ENCODE measurements at places on chromosomes 5 and 9.
A peak's percentile ranks its signal among the peaks of the same experiment; 100 is the strongest.

DNA sequence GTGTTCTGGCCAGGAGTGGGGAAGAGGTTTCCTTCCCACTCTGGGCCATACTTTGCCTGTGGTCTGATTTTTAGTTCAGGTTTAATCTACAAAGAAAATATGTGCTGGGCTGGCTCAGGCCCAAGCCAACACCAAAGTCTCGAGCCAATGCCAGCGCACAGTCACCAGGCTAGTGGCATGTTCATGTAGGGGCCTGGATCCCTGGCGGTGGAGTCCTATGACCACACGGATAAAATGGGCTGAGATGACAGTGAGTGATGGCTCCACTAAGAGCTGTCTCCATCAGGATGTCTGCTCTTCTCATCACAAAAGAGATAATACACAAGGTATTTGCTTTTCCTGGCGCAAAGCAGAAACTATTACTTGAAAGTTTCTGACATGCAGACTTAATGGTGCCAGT, 92.9 kb upstream of the PTPN3 start:
- DNase-seq, result no peak

- DNase-seq, result no peak
Observed at GRCh38 chr5:76294573-76294972, 108.5 kb upstream of the IQGAP2 start.

GRCh38 chr5:89972901-89973300, 436.7 kb downstream of the CETN3 start:
- DNase-seq, result no peak

GRCh38 chr5:124457901-124458300, 288.5 kb downstream of the ZNF608 start:
- DNase-seq, result no peak

DNA sequence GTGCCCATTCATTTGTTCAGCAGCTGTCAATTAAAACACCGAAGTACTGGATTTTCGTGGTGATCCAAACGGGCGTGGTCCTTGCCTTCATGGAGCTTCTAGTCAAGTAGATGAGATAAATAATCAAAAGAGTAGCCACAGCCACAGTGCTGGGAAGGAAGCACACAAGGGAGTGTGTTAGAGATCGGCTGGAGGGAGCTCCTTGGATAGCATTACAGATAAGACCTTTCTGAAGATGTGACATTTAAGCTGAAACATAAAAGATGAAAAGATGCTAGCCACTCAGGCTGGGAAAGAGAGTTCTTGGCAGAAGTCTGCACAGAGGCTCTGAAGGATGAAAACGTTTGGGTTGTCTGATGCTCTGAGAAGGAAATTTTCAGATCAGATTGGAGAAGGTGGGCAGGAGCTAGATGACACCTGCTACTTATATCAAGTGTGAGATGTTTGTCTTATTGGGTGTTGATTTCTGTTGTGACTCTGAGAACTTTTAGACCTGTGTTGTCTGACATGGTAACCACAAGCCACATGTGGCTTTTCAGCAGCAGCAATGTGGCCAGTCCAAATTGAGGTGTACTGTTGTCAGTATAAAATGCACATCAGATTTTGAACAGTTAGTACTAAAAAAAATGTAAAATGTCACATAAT, 123.9 kb downstream of the TLE4 start:
- DNase-seq, result no peak

- no peak for DNase-seq
Observed at GRCh38 chr9:86298873-86299272, 16.5 kb upstream of the ISCA1 start.

DNA sequence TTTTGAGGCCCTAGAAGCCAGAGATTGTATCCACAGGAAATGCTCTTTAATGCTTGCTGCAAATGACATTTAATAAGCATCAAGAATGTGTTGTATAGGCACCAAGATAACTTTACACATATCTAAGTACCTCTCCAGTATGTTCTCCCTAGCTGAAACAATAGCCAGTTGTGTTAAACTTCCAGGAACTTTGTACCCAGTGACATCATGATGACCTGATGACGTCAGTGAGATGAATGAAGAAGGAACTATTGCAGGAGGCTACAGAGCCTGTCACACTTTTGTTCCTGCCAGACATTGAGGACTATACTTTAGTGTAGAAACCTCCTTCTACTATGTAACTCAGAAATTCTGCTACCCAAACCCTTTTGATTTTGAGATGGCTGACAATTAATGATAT, 129.8 kb downstream of the CD180 start:
- no peak for DNase-seq

GRCh38 chr5:140227046-140227445, 52.1 kb downstream of the CYSTM1 start:
- no peak for DNase-seq

DNA sequence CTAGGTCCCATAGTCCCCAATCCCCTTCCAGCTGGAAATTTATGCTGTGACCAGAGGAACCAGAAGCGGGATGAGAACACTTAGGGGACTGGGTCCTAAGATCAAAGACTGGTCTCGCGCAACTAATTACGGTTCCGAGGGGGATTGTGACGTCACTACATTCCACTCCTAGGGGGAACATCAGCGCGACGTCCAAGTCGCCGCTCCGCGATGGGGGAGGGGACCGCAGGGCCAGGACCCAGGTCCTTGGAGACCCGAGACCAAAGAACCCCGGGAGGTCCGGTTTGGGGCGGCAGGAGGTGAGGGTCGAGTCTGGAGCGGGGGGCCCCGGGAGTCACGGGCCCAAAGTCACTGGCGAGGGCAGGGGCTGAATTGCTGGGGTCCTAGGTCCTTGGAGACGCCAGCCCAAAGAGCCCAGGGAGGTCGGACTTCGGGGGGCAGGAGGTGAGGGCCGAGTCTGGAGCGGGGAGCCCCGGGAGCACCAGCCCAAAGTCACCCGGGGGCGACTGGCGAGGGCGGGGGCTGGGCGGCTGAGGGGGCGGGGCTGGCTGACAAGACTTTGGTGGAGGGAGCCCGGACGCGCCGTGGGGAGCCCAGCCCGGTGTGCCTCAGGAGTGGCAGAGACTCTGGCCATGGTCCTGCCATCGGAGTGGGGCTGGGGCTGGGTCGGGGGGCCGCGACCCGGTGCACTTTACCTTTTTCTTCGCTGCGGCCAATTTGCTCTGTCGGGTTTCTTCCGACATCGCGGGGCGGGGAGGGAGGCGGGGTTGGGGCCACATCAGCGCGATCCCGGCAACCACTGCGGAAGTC, at the start of gene GOLGA2:
TSS of gene GOLGA2 (minus strand) at position 810 of the 810 bp plus-strand sequence. CDS start at position 779, 31 bp downstream.
- no peak for DNase-seq

DNA sequence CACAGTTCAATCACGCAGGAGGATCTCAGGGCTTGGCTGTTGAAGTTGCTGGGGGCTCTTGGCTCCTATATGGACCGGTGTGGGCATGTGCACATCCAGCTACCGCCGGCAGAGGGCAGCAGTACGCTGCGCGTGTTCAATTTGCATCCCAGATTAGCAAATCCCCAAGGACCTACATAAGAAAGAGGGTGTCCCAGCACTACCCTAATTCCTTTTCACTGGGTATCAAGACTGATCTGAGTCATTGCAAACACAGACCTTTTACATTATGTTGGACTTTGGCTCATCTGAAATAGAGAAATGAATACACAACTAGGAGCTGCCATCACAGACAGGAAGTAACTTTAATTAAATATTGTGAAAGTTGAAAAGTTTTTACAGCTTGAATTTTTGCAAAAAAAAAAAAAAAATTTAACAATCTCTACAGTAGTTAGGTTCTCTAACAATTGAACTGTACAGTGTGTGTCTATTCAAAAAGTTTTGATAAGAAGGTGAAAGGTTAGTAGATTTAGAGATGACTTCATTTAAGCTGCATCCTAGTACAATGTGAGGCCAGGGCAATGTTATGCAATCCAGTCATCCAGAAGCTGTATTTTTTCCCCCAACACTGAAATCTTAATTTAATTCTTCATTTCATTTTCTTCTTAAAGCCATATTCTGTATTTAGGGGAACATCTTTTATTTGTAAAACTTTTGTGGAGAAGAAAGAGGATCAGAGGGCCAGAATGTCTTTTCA, 404.0 kb downstream of the EBF1 start:
- peak; percentile 25 for DNase-seq

DNA sequence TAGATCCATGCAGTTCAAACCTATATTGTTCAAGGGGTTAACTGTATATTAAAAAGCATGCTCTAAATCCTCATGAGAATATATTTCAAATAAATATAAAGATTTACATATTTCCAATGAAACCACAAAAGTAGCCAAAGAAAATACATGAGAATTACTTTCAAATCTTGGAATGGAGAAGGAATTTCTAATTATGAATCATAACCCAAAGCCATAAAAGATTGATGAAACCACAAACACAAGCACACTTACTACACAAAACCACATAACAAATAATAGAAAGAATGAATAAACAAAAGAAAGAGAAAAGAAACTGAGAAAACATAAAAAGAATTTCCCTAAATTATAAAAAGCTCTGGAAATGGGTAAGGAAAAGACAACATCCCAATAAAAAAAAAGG, 16.0 kb downstream of the ERP44 start:
- DNase-seq, result no peak

DNA sequence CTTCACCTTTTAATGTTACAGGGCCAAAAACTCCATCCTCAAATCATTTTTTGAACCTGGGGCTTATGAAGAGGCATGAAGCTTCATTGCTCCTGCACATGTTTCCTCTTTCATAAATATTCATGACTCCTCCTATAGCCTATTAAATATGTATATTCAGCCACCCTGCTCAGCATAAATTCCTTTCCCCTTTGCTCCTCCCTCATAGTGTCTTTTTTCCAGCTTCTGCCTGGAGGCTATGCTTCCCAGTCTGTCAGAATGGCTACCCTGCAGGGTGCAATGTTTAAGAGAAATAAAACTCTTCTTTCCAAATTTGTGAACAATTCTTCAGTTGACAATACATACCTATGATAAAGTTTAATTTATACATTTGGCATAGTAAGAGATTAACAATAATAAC, 1082.9 kb upstream of the CDH18 start:
- no peak for DNase-seq

- DNase-seq, result no peak
Observed at GRCh38 chr5:76927961-76928360, 24.9 kb upstream of the CRHBP start.

DNA sequence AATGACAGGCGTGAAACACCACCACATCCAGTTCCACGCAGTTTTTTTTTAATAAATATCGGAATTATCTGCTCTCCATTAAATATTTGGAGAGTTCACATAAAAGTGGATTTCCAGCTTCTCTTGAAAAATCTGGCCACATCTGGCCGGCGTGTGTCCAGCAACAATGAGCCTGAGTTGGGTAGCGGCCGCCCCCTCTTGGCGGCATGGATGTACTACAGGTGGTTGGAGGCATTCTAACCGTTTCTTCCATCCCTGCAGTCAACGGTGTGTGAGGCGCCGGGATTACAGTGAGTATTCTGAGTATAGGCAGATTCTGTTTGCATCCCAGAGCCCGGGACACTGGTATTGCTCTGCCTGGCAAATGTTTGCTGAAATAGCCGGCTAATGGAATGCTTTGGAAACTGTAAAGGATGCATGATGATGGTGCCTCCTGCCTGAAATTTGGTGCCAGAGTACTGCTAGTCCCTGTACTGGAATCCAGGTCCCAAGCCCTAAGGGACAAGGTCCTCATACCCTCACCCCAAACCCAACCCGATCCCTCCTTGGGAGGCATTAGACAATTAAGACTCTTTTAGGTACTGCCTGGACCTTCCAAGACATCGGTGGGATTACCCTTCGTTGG, 13.6 kb upstream of the GM2A start:
- peak; percentile 42 for DNase-seq

DNA sequence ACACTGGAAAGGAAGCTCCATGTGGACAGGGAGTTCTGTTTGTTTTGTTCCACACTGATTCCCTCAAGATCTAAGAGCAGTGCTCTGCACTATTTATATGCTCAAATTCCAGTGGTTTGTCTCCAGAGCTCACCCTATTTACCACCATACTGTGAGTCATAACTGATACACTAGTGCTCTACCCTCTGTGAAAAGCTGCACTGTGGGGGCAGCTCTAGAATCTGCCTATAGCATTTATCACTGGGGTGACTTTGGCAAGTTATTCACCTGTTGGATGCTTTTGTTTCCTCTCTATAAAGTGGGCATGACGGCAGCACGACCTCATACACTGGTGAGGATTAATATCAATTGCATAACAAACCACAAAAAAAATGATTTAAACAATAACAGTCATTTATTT, 307.8 kb downstream of the NR2F1-AS1 start:
- no peak for DNase-seq

- no peak for DNase-seq
Observed at GRCh38 chr5:79172269-79172668, 60.7 kb downstream of the BHMT start.

- no peak for DNase-seq
Observed at GRCh38 chr5:116456036-116456435, 118.6 kb downstream of the SEMA6A start.

Measured in NCI-H187 (cell line).